ENCODE measurements at places on chromosomes 4 and X.
A peak's percentile ranks its signal among the peaks of the same experiment; 100 is the strongest.

- DNase-seq = peak; percentile 74
Observed at GRCh38 chr4:69617083-69617694, 22.3 kb downstream of the UGT2A2 start.

DNA sequence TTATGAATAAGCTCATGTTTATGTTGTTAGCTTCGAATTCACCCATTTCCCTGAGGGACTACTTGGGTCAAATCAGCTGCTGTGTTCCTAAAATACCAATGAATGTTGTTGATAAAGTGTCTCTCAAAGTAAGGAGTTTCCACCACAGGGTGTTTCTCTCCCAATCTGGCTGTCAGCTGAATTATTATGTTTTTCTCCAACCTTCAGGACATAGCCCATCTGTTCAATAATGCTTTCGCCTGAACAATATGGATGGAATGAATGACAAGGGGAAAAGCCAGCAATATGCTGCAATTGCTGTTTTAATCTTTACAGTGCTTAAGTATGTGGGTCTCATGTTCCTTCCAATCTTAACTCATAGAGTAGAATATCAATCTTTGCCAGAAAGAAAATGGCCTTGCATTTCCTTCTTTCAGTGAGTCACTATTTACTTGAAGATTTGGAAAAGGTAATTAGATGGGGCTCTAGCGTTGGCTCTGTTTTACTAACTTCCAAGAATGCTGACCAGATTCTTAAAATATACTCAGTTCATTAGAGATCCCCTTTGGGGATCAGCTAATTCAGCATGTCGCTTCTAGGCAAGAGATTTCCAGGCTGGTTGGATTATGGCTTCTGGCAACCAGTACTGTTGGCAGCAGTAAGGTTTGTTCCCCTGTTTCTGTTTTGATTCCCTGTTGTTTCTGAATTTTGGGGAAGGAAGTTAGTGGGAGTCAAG, 410.5 kb downstream of the PPP3CA start:
- no peak for DNase-seq

DNA sequence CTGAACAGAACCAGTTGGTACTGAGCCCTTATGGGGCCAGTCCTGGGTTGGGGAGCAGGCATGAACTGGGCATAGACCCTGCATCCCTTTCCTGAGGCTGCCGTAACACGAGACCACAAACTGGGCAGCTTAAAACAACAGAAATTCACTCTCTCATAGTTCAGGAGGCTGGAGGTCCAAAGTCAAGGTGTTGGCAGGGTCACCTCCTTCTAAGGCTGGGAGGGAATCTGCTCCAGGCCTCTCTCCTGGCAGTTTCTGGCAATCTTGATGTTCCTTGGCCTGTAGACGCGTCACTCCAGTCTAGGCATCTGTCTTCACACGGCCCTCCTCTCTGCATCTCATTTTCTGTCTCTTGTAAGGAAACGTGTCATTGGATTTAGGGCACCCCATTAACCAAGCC, 19.8 kb upstream of the SORCS2 start:
- DNase-seq = no peak

DNA sequence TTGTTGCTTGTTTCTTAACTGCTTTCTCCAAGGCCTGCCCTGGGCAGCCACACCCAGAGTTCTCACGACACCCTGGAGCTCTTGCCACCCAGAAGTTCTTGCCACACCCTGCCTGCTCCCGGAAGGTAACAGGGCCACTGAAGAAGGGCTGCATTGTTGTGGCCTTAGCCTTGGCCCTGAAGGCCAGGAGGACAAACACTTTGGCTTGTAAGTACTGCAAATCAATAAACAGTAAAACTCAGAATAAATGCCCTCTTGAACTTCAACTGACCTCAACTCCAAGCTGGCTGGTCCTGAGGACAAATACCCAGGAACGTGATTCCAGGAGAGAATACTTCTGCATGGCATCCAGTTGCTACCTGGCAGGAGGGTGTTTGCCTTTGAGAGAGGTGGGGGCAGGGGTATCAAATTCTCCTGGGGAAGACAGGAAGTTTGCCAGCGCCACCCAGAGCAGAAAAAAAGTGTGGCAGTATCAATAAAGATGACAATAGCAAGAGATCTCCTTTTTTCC, 54.1 kb downstream of the TLR10 start:
- peak; percentile 95 for DNase-seq

GRCh38 chr4:139227729-139228404, 50.8 kb upstream of the ELF2 start:
- peak; percentile 5 for DNase-seq

DNA sequence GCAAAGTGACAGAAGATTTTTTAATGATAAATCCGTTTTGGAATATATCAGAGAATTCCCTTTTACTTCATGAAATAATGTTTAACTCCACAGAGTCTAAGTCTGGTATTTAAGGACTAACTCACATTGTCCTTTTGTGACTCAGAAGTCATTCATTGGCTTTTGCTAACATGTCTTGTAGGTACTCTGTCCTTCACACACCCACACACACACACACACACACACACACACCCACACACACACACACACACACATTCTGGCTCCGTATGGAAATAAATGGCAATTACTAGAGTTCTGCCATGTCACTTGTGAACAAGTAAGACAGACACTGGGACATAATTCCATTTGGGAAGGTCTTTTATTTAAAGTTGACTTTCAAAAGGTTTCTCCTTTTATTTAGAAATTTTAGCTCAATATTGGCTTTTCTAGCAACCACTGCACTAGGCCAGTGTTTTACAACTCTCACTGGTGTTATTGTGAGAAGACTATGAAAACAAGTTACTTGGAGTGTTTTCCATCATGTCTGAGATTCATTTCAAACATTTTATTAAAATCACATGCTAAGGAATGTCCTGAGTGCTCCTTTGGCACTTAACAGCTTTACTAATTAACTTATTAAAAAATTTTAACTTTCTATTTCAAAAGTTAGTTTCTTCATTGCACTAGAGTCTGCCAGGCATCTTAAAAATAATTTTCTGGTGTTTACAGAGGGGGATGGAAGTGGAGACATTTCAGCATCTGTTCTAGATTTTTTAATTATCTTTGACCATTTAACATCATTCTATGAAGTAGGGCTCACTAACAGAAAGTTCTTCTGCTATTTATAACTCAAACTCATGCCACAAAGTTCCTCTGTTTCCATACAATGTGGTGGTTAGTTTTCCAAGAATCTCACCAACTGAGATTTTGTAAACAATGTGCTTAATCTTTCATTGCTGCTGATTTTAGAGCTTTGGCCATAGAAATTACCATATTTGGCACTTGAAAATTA, 240.3 kb upstream of the GPC4 start:
- no peak for DNase-seq

GRCh38 chr4:53432528-53433424, 55.3 kb downstream of the FIP1L1 start:
- DNase-seq = no peak
